ENCODE measurements at places on chromosomes 5 and 9. TPM values are rescaled to one million over a fixed set of nuclear protein-coding genes. Genes with fewer than 3 reads are reported as not detected.

The SLC6A19 gene
- total RNA-seq, result not detected

The ADAMTSL2 gene
- 1.3 TPM for total RNA-seq

The DNAJA1 gene
- total RNA-seq, result 249 TPM

The MARVELD2 gene
- 1.6 TPM for total RNA-seq

The TRUB2 gene
- 30.0 TPM for total RNA-seq

The REEP5 gene
- total RNA-seq, result 108 TPM

The CPEB4 gene
- total RNA-seq, result 104 TPM

- H3K27me3 ChIP-seq, result peaks cover 10% of the 10 kb centered on the region
- peaks cover 4% of the 10 kb centered on the region for H3K4me1 ChIP-seq
- H3K27ac ChIP-seq, result peak overlapping the region; percentile 43
- no peaks in the 10 kb centered on the region for H3K36me3 ChIP-seq
Measured at GRCh38 chr5:149439899-149440542, 60.9 kb upstream of the IL17B start.

DNA sequence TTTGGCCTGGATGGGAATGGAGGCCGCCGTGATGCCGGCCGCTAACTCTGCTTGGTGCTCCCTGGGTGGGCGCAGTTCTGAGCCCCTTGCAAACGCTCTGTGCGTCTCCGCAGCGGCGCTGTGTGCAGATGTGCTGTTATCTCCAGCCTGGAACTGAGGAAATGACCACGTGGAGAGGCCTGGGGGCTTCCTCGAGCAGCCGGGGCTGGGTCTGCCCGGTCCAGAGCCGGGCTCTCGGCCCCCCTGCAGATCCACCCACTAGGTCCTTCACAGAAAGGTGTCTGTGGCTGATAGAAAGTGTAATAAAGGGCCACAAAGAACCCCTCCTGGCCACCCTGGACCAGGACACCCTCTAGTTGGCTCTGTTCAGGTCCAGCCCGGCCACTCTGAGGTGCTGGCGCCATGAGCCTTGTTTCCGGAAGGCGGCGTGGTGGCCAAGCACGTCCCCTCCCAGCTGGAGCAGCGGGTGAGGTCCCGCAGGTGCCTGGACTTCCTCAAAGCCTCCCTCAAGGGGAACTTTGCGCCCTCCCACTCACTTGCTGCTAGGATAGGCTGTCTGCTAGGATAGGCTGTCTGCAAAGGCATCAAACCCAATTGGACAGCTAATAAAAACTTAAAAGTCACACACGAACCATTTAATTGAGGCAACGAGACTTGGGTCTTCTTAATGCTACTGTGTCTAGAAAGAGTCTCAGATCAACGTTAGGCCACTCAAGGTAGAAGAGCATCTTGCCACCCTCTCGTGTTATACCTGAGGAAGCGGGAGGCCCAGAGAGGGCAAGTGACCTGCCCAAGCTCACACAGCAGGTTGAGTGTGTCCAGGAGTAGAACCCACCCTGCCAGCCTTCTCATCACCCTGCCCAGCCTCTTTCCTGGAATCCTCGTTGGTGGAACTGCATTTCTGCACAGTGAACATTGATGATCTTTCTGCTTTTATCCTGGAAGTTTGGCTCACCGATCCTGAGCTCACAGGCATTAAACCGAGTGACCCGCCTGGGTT is 109.3 kb upstream of the FCN2 start:
- DNase-seq, result no peak
- H3K27ac ChIP-seq, result no peak overlapping the region
- peaks cover 10% of the 10 kb centered on the region for H3K27me3 ChIP-seq
- H3K4me3 ChIP-seq, result no peak overlapping the region

DNA sequence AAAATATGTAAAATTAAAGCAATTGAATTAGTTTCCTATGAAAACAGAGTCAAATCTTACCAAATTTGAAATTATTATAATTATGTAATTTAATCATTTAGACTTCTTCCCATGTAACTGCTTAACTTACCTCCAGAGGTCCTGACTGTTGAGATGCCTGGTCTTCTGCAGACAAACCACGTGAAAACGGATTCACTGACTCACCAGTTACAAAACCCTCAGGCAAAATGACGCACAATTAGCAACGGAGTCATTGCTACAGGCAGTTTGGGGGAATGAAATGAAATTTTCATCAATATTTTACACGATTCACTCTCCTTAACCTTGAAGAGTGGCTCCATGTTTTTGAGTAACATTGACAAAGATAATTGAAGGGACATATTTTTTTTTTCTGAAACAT is 460.8 kb downstream of the MTRR start:
- no peak for DNase-seq
- no peak overlapping the region for H3K4me3 ChIP-seq
- H3K4me1 ChIP-seq, result no peaks in the 10 kb centered on the region
- H3K27me3 ChIP-seq, result no peaks in the 10 kb centered on the region
- no peak overlapping the region for H3K27ac ChIP-seq

DNA sequence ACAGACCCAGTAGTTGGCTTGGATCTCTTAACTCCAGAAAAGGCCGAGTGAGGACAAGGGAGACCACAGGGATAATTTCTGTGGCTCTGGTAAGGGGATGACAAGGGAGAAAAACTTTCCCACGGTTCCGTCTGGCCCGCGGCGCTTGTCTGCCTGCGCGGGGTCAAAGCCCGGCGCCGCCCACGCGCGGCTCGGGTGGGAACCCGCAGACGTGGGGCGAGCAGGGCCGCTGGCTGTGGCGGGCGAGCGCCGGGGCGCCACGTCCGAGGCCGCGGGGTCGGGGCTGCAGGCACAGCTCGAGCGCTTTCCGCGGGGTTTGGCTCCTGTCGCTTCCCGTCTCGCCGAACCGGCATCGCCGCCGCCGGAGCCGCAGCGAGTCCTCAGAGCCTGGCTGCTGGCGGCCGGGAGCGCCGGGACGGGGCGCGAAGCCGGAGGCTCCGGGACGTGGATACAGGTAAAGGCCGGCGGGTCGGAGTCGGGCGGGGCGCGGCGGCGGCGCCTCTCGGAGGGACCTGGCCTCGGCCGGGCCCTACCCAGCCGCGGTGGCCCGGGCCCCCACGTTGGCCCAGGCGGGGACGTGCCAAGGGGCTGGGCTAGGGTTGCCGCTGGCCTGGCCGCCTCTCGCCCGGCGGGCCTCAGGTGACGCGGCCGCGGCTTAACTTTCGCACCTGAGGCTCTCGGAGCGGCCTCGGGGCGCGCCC is at the start of gene RNF180:
Gene RNF180, plus strand, starts transcription at position 344 of the 701 bp plus-strand sequence. CDS start 34,965 bp downstream, outside the sequence.
- no peaks in the 10 kb centered on the region for H3K36me3 ChIP-seq
- H3K4me1 ChIP-seq, result peaks cover 2% of the 10 kb centered on the region
- peak within 1 kb of the TSS; percentile 14 for H3K27ac ChIP-seq
- peaks cover 6% of the 10 kb centered on the region for H3K27me3 ChIP-seq
- H3K4me3 ChIP-seq, result peak within 1 kb of the TSS; percentile 94
- peak; percentile 80 for DNase-seq

DNA sequence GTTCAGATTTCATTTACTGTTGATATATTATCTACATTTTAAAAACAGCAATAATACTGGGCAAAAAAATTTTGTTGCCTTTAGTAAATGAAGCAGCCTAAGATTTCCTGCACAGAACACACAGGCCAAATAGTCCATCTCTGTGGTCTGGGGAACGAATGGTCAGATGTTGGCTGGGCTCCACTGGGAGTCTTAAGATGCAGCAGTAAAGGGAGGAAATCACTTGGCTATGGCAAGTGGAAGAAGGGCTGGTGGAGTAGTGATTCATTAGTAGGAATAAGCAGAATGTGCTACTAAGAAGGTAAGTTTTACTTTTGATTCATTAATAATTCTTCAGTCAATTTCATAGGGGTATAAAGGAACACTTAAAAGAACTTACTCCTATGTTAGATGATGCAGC is 91.1 kb upstream of the ARRDC3 start:
- no peak overlapping the region for H3K27ac ChIP-seq
- DNase-seq, result no peak
- no peaks in the 10 kb centered on the region for H3K4me1 ChIP-seq
- H3K27me3 ChIP-seq, result no peaks in the 10 kb centered on the region

GRCh38 chr9:127959398-127959797 is 21.4 kb downstream of the EEIG1 start:
- H3K27ac ChIP-seq, result no peak overlapping the region
- no peaks in the 10 kb centered on the region for H3K36me3 ChIP-seq
- peaks cover 15% of the 10 kb centered on the region for H3K4me1 ChIP-seq
- no peak for DNase-seq
- H3K4me3 ChIP-seq, result no peak overlapping the region

- H3K4me3 ChIP-seq, result no peak overlapping the region
- no peak for DNase-seq
- H3K36me3 ChIP-seq, result no peaks in the 10 kb centered on the region
Measured at GRCh38 chr9:68949271-68950000, 64.5 kb downstream of the PRKACG start.

DNA sequence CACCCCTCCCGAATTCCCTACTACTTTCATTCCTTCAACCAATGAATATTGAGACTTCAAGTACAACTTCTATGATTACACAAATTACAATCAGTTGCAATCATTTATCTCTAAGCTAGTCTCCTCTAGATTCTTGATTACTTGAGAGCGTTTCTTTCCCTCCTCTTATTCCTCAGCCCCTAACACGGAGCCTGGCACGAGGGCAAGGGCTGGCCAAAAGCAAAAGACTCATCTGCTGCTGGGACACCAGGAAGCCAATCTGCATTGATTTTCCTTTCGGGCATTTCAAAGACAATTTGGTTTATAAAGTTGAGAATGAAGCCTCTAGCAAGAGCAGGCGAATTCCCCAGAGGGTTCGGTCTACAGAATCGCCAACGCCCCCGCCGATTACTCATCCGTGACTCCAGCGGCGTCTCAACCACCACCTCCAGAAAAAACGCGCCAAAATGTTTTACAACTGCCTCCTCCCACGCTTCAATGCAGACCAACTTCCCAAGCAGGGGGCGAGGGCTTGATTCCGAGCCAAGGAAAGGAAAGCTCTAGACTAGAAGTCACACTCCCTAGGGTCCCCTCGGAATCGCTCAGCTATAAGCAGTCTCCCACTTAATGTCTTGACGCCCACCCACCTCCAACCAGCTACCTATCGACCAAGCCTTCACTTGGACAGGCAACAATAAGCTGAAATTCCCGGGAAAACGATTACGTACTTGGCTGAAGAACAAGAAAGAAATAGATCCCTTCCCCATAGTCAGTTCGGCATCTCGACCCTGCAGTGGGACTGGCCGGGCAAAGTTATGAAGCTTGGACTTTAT is 1.5 kb downstream of the PCSK1 start:
- DNase-seq, result peak; percentile 37
- no peaks in the 10 kb centered on the region for H3K36me3 ChIP-seq

GRCh38 chr9:112520656-112521055 is 34.0 kb downstream of the KIAA1958 start:
- H3K36me3 ChIP-seq, result no peaks in the 10 kb centered on the region
- H3K27ac ChIP-seq, result peak overlapping the region; percentile 96
- peak overlapping the region; percentile 74 for H3K4me3 ChIP-seq
- DNase-seq, result no peak

GRCh38 chr5:87267574-87268125 is at the start of gene RASA1:
Gene RASA1 (plus strand): TSS chr5:87267883. CDS start chr5:87268452, 569 bp downstream.
- H3K4me3 ChIP-seq, result peak within 1 kb of the TSS; percentile 91
- H3K27ac ChIP-seq, result peak within 1 kb of the TSS; percentile 89
- H3K27me3 ChIP-seq, result no peaks in the 10 kb centered on the region
- peaks cover 12% of the 10 kb centered on the region for H3K4me1 ChIP-seq
- DNase-seq, result peak; percentile 99
- H3K36me3 ChIP-seq, result no peaks in the 10 kb centered on the region

DNA sequence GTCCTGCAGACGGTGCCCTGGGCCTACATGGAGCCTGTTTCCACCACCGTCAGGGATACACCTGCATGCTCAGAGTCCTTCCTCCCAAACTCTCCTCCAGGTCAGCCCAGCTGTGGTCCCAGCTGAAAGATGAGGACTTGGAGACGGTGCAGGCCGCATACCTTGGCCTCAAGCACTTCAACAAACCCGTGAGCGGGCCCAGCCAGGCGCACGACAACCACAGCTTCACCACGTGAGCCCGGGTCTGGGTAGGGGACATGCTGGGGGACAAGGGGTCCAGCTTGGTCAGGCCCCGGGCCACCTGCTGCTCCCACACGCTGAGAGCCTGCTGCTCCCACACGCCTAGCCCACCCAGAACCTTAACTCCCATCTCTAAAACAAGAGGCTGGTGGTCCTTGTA is 16.6 kb upstream of the CARD19 start:
- DNase-seq, result no peak
- no peak overlapping the region for H3K4me3 ChIP-seq
- no peaks in the 10 kb centered on the region for H3K4me1 ChIP-seq
- H3K36me3 ChIP-seq, result no peaks in the 10 kb centered on the region

GRCh38 chr5:44275908-44276307 is 113.3 kb downstream of the FGF10 start:
- H3K36me3 ChIP-seq, result no peaks in the 10 kb centered on the region
- no peaks in the 10 kb centered on the region for H3K27me3 ChIP-seq
- H3K4me3 ChIP-seq, result no peak overlapping the region
- H3K4me1 ChIP-seq, result no peaks in the 10 kb centered on the region

Measured in glutamatergic neuron (in vitro differentiated cells).